ENCODE measurements at places on chromosomes 12 and 14.

GRCh38 chr12:52439845-52440244, 5.7 kb upstream of the KRT75 start:
- no peak for DNase-seq

- DNase-seq = peak; percentile 3
Measured at GRCh38 chr14:36582011-36582873, at the start of gene NKX2-8. Gene NKX2-8, minus strand, starts transcription at chr14:36582614. Its CDS starts 225 bp downstream, at chr14:36582389.

GRCh38 chr14:105335735-105336476, 21.4 kb downstream of the PACS2 start:
- DNase-seq = peak; percentile 10

GRCh38 chr12:44574586-44574985, 301.5 kb downstream of the NELL2 start:
- no peak for DNase-seq

- DNase-seq = no peak
Measured at GRCh38 chr12:52513736-52514135, 6.5 kb downstream of the KRT5 start.

GRCh38 chr14:78959674-78960264, 789.6 kb downstream of the NRXN3 start:
- peak; percentile 84 for DNase-seq

DNA sequence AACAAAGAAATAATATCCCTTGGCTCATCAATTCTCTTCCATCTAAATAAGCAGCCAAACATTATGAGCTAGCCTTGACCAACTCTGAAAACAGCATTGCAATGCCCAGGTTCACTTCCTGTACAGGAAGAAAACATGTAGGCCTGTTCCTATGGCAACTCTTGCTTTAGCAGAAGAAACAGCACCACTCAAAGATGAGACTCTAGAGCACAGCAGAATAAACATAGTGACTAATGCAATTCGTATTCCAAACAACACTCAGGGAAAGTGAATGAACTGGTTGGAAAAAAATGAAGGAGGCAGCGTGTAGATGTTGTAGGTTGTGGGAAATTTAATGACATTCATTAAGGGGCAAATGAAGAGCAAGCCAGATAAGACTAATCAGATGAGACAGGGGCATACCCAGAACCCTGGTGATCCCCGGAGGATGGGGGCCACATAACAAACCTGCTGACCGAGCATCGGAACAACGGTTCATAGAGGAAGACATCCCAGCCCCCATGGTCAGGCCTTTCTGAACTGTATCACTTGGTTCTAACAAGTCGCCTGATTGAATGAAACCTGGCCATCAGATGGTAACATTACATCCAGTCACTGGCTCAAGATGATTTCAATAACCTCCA, 9.0 kb downstream of the ARHGDIB start:
- no peak for DNase-seq

DNA sequence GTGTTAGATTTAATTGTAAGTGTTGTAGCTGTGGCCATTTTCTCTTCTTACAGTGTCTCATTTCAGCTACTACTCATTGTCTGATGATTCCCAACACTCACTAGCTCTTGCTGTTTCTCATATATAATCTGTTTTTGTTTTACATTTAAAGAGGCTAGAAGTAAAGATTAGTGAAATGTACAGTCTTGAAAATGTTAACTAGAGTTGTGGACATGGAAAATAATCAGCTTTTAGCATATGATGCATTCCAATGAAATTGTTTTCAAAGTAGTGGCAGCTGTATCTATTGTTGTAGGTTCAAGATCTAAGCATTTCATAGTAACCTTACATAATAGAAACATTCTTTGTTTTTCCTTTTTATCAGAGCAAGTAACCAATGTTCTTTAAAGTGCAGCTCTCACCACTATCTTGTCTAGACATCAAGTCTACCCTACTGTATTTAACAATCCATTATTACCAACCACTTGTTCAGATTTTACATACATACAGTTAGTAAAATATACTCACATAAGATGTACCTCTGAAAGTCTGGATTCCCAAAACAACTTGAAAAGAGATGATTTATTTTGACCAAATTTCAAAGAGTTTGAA, 76.9 kb downstream of the PPHLN1 start:
- no peak for DNase-seq

All from NCI-H82 (cell line).